ENCODE measurements at places on chromosomes 6 and 20.
A peak's percentile ranks its signal among the peaks of the same experiment; 100 is the strongest.

DNA sequence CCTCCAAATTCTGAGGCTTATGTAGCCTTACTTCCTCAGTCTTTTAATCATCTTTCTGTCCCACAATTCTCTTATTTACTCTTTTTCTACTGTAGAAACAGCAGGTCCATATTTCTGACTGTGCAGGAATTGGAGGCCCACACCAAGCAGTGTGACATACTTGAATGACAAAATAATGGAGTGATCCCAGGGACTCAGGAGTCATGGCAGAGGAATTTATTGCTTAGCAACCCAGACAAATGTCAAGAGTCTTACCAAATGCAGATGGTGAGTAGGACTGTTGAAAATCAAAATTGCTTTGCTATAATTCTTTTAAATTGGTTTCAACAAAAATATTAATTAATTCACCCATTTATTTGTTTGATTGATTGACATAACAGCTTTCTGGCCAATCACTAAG is 59.9 kb downstream of the HTR1B start:
- no peak for DNase-seq

- peak; percentile 46 for DNase-seq
Observed at GRCh38 chr6:166786704-166787293, 159.7 kb upstream of the RPS6KA2 start.

DNA sequence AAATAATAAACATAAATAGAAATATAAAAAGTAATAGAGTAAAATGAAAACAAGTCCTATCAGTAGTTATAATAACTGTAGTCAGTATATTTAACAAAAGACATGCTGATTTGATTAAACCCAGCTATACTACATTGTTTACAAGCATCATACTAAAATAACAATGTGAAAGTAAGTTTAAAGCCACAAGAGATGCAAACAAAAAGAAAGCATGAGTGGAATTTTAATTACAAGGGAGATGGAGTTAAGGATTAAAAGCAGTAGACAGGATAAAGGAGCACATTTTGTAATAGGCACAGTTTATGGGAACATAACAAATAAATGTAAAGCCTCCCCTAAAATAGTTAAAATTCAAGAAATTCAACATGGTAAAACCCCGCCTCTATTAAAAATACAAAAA is 41.5 kb downstream of the SENP6 start:
- DNase-seq, result no peak

DNA sequence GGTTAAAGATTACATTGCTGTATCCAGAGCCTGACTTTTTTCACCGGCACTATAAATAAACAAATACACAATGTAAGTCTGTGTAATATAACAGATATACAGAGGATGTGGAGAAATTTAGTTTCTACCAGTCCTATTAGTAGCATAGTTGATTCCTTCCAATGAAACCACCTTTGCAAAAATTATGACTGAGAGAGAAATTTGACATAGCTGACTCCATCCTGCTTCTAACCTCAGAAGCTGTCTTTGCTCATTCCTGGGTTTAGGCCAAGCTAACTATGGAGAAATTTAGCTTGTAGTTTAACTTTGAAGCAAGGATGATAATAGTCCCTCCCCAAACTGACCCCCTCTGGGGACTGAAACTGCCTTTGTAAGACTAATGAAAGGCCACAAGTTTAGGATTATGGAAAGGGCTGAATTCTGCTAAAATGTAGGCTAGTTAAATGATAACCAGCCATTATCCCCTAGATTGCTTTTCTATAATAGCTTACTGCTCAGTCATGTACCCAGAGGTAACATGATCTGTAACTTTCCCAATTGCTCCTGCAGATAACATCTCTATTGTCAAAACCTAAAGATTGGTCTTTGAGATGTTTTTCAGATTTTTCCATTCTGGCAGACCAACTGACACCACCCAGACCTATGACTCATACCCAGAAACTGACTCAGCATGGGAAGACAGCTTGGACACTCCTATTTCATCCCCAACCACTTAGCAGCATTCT is 172.8 kb upstream of the ARG1 start:
- no peak for DNase-seq

GRCh38 chr6:100915876-100916275 is 34.7 kb upstream of the ASCC3 start:
- DNase-seq, result no peak

- no peak for DNase-seq
Observed at GRCh38 chr6:126574301-126574700, 234.4 kb downstream of the CENPW start.

- DNase-seq, result peak; percentile 79
Observed at GRCh38 chr6:36848658-36849441, 9.6 kb upstream of the CPNE5 start.

DNA sequence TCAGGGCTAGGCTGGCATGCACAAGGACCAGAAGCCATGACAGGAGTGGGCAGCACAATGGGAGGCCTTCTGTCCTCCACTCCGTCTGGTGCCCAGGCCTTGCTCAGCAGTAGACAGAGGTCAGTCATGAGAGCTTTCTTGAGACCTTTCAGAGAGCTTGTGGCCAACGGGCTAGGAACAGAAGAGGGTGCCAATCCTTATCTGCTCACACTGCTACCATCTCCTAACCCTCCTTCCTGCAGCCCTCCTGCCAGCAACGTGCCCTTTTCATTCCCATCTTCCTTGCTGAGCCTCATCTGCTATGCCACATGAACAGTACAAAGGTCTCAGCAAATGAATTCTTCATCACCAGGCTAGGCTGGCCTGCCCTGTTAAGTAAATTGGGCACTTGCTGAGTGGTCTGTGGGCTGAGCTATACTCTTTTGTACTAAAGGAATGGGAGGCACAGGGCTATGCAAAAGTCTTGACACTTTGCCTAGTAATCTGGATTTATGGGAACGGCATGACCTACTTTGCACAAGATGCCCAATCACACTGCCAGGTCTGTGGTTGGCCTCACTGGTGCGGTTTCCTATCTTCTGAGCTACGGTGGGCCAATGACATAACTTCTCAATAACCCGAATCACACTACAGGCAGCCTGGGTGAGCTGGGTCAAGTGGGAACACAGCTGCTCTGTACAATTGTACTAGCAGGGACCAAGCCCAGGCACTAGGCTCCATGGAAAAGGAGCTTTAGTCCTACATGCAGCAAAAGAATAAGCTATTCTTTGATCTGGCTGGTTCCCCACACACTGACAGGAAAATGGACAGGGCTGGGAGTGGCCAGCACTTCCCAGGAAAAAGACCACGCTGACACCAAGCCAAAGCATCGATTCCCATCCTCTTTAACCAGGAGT is 47.8 kb downstream of the ELOVL5 start:
- no peak for DNase-seq

- DNase-seq, result no peak
Observed at GRCh38 chr6:135030532-135031178, 24.0 kb downstream of the HBS1L start.

DNA sequence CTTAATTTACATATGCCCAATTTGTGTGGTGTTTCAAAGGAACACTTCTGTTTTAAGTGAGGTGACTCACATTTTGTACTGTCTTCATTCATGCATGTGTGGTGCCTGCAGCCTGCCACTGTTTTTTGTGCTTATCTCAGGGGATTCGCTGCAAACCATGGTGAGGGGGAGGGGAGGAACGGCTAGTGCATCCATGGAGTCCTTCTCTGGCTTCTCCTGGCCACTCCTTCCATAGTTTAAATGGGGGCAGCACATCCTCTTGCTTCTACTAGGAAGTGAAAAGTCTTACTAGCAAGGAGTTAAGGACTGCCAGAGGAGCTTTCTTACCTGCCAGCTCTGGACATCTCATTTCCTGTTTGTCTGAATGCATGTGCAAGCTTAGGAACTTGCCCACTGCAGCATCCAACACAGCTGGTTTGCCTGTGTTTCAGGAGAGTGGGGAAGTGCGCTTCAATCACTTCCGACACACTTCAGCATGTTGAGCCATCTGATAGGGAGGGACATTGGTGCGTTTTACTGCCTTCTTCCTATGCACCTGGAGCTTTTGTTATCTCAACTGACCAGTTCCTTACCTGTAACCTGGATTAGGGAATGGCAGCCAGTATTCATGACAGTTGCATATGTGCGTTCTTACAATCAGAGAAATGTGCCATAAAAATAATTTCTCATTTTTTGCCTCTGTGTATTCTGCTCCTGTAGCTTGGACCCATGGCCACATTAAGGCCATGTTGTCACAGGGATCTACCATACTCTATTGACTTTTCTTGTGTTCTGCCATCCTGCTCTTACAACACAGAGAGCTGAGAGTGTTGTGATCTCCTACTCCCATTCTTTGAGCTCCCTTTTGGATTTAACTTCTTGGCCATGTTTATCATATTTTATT is 211.3 kb downstream of the ARID1B start:
- peak; percentile 77 for DNase-seq

- DNase-seq, result no peak
Observed at GRCh38 chr6:37204014-37204751, 34.2 kb downstream of the PIM1 start.

DNA sequence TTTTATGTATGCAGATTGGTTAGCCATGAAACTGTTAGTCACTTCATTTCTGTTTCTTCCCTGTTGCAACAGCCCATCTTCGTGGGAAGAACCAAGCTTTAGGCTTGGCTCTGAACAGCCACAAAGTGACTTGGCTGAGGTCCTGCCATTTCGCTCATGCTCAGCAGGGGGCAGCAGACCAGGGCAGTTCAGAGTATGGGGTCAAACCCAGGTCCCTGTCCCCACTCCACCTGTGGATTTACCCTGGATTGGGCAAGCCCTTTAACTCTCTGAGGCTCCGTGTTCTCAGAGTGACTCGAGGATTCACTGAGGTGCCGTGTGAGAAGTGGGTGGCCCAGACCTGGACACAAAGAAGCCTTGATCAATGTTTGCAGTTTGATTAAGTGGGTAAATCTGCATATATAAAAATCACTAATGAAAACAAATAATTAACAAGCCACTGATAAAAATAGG is 19.8 kb upstream of the MAP1LC3A start:
- peak; percentile 65 for DNase-seq

- DNase-seq, result no peak
Observed at GRCh38 chr20:34082232-34082887, 29.7 kb downstream of the EIF2S2 start.

GRCh38 chr6:37489697-37490336 is 9.9 kb downstream of the CCDC167 start:
- peak; percentile 73 for DNase-seq

Measured in BE2C (cell line).